NCI-H1105 treated with DMSO at 0.1 percent for 48 hours (cell line): ENCODE measurements at places on chromosomes 12 and 14.

DNA sequence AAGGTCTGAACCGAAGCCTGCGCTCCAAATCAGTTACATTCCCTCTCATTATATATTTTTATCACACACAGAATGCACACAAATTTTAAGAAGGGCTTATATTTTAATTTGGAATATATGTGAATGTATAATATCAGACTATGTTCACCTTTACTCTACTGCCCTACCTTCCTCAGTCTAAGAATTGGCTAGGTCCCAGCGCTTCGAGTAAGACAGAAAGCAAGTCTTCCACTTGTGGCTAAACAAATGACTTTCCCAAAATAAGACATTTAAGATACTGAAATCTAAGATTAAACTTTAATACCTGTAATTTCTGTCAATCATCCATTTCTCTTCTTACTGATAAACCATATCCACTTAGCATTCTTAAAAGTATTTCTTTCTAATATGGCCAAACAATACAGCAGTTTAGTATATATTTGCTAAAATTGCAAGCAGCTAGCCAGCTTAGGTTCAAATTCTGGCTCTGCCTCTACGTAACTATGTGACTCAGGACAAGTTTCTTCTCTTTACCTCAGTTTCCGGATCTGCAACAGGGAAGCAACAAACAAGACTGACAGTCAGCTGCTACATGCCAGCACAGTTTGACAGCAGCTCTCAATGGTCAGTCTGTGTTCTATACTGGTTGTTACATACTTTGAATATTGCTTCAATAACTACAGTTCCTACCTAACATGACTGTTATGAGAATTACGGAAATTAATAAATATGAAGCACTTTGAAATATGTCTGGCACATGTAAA, 2.0 kb downstream of the INTS13 start:
- no peak for DNase-seq

- no peak for DNase-seq
These were observed 422.3 kb downstream of the FUT8 start for GRCh38 chr14:65834812-65835211.

- peak; percentile 18 for DNase-seq
These were observed 161.1 kb downstream of the PPFIA2 start for GRCh38 chr12:81597928-81598604.

DNA sequence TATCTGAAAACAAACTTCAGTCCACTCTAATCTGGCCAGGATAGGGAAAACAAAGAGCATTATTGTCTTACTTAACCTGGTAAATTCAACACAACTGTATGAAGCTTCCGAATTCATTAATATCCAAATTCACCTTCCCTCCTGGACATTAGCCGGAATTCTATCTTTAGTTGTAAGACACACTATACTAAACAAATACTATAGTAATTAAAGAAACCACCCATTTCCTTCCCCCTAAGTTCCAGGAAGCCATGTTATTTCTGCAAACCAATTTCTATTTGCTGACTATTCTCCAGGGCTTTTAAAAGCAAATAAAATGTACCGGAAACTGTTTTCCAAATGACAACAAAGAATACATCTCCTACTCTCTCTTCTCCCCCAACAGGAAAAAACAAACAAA, 122.7 kb upstream of the MDM1 start:
- peak; percentile 26 for DNase-seq

- no peak for DNase-seq
These were observed 63.7 kb downstream of the SLC24A4 start for GRCh38 chr14:92386637-92387036.

DNA sequence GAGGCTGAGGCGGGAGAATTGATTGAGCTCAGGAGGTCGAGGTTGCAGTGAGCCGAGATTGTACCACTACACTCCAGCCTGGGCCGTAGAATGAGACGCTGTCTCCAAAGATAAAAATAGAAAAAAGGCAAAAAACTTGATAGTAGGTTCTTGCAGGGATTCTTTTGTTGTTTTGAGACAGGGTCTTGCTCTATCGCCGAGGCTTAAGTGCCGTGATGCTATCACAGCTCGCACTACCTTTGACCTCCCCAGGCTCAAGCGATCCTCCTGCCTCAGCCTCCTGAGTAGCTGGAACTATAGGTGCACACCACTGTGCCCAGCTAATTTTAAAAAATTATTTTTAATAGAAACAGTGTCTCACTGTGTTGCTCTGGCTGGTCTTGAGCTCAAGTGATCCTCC, 4.7 kb downstream of the GOLGA5 start:
- no peak for DNase-seq

DNA sequence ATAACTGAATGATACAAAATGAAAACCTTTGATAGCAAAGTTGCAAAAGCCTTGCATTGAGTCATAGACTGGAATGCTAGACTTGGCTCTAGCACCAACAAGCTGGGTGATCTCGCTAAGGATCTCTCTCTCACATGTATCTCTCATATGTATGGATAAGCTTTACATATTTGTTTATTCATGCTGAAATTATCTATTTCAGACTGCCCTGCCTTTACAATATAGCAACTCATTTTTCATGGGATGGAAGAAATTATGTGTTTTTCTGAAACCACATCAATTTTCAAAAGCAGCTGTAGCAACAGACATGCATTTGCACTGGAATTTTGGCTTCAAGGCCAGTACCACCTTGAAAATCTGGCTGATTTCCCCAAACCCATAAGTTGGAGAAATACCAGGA, 11.4 kb downstream of the RERG start:
- no peak for DNase-seq

- DNase-seq = no peak
These were observed 17.4 kb downstream of the CNOT2 start for GRCh38 chr12:70260646-70261045.

GRCh38 chr12:57604454-57604991, at the start of gene DTX3:
Gene DTX3, plus strand, starts transcription at chr12:57604824. Its CDS starts 1,694 bp downstream, at chr12:57606518.
- DNase-seq = peak; percentile 57

DNA sequence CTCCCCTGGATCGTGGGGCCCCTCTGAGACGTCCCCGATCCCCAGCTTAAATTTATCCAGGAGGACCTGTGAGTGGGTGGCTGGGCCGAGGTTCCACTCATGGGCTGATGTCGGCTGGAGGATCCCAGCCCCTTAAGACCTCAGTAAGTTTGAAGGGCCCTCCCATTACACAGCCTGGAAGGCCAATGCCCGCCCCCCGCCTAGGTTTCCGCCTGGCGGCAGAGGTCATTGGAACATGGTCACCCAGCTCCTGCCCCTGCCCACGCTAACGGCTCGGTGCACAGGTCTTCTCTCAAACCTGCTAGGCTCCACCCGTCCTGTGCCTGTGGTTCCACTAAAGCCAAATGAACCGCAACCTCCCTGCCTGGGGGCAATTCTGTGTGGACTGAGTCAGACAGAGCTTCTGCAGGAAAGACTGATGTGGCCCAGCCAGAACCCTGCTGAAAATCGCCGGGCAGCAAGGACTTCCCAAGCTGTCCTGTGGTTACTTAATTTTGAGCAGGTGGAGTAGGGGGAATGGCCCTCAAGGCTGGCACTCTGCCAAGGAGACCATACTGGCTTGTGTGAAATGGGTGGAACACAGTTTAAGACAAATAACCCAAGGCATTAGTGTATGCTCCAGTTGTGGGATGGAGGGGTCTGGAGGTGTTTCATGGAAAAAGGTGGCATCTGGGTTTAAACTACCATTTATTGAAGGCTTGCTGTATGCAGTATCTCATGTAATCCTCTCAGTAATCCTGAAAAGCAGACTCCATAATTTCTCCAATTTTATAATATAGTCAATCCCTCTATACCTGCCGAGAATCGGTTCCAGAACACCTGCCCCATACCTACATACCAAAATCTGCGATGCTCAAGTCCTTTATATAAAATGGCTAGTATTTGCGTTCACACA, 903 bp upstream of the NT5DC3 start:
- peak; percentile 16 for DNase-seq

GRCh38 chr12:87670448-87670847, 358.8 kb downstream of the C12orf50 start:
- no peak for DNase-seq

DNA sequence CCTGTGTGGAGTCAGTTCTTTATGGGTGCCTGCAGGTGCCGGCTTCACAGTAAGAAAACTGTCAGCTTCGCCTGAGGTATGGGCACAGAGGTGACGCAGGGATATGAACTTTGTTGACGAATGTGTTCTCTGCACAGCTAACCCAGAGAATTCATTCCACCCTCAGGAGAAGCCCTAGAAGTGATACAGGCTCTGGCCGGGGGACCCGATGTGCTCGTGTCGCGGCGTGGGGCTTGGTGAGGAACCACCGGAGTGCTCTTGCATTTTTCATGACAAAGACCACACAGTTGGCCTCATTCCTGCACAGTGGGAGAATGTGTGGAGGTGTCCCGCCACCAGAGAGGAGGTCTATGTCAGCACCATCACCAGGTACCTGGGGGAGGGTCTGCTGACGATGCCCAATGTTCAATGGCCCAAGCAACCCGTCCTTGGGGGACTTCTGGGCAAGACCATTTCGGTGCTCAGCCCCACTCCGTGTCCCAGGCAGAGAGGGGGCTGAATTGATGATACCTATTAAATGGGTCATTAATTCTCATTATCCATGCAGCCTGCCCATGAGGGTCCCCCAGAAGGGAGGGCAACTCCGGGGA, 147.5 kb upstream of the RTL1 start:
- no peak for DNase-seq

DNA sequence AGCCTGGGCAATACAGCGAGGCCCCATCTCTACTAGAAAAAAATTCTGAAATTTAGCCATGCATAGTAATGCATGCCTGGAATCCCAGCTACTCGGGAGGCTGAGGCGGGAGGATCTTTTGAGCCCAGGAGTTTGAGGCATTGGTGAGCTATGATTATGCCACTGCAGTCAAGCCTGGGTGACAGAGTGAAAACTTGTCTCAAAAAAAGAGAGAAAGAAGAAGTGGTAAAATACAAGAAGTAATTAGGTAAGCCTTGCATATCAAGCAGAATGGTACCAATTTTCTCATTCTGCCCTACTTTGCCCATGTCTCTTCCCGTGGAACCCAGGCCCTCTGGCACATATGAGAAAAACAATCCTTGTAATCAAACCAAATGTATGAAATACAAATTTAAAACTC, 70.7 kb downstream of the SUSD6 start:
- no peak for DNase-seq

- DNase-seq = no peak
These were observed 2.2 kb upstream of the GUCY2C start for GRCh38 chr12:14698555-14698954.

GRCh38 chr12:27424631-27425230, 21.8 kb upstream of the SMCO2 start:
- peak; percentile 17 for DNase-seq

DNA sequence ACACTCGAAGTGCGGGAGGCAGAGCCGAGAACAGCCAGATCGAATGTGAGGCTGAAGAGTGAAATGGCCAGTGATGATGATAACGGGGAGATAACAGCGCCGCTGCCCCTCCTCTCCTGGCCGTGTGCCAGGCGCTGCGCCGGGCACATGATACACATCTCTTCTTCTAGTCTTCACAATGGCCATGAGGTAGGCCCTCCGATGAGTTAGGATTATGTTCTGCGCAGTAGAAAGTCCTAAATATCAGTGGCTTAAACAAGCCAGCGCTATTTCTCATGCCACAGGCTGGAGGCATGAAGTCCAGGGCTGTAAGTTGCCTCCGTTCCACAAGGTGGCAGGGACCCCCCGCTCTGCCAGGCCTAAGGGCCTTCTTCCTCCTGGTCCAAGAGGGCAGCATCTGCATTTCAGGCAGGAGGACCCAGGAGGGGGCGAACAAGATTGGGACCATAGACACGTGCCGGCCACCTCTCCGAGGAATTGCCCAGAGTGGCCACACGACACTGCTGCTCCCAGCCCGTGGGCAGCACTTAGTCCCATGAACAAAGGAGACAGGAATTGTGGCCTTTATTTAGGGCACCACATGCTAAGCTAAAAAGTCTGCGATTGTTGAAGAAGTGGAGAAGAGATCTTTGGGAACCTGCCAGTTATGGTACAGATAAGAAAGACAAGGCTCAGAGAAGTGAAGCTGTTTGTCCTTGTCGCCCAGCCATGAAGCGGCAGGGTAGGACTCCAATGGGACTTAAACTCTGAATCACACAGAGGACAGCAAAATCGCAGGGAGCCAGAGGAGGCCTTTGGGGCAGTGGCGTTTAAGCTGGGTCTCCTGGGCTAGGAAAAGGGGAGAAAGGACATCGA, 10.9 kb upstream of the HVCN1 start:
- DNase-seq = no peak

- no peak for DNase-seq
These were observed 322.4 kb downstream of the BCL11B start for GRCh38 chr14:98949481-98950135.

DNA sequence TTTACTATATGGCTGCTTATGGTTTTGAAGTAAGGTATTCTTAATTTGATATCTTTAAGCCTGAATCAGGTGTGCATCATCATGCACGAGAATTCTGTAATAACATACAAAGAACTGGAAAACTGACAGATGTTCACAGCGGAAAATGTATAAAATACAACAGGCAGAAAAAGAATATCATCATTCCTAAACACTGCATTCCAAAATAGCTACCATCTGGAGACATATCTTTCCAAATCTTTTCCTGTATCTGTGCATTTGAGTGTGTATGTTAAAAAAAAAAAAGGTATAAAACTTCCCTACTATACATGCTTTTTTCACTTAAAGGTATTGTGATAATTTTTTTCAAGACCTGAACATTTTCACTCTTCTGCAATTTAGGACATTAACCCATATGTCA, 13.7 kb downstream of the PTPRO start:
- DNase-seq = no peak

GRCh38 chr12:28800129-28800528, 348.9 kb upstream of the FAR2 start:
- DNase-seq = no peak

- DNase-seq = no peak
These were observed 51.8 kb downstream of the FOXN3 start for GRCh38 chr14:89365061-89365801.

DNA sequence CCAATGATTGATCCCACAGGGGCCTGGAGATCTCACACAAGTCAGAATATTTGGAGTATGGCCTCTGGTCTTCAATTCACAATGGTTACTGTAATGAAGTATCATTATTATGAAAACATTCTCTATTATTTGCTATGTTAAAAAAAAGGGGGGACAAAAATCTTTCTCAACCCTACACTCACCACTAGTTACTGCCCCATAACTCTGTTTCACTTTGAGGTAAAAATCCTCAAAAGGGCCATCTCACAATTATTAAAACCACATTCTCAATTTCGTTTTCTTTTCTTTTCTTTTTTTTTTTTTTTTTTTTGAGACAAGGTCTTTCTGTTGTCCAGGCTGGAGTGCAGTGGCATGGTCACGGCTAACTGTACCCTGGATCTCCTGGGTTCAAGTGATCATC, 59.6 kb upstream of the KCNC2 start:
- no peak for DNase-seq

GRCh38 chr12:95114766-95115405, 41.5 kb upstream of the NR2C1 start:
- DNase-seq = no peak

DNA sequence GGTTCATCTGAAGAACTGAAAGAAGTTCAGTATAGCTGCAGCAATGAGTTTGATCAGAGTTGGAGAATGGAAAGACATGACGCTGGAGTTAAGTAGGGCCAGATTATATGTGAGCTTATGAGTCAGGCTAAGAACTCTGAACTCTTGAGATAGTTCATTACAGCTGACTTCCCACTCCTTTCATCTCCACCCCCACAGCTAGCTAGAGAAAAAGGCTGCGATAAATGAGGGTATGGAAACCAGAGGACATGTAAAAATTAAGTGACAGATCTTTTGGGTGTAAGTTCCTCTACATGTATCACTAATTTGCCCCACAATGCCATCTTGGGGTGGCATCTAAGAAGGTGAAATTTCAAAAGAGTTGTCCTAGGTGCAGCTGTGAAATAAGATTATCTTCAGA, 28.6 kb downstream of the PYM1 start:
- no peak for DNase-seq
